ENCODE measurements at places on chromosomes 6 and 20.

GRCh38 chr20:63490416-63490815 is 8.5 kb downstream of the EEF1A2 start:
- no peak for DNase-seq

DNA sequence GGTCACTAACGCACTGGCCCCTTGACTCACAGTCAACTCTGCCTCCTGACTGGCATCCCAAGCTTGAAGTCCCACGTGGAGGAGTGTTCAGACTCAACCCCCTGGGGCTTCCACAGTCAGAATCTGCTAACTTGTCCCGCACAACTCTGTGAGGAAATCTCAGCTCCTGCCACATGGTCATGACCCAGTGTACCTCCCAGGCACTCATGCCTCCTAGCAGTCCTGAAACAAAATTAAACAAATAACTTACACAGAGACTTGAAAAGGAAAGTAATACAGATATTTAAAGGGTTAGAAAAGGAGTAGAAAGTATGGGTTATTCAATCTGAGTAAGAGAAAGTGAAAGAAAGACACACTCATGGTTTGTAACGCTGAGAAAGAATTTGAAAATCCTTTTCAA is 134.9 kb downstream of the GMDS start:
- no peak for DNase-seq

DNA sequence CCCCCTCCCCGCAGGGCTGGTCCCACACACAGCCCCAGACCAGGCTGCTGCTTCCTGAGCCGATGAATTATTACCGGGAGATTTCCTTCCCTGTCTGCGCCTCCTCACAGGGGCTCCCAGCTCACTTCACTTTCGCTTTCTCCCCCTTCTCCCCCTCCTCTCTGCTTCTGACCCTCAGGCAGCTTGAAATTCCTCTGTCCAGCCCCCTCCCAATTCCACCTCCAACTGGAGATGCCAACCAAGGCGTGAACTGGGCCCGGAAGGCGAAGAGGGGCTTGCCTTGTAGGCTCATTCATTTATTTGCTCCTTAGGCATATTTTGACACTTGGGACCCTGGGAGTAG is 1.7 kb upstream of the TCF15 start:
- DNase-seq: no peak

DNA sequence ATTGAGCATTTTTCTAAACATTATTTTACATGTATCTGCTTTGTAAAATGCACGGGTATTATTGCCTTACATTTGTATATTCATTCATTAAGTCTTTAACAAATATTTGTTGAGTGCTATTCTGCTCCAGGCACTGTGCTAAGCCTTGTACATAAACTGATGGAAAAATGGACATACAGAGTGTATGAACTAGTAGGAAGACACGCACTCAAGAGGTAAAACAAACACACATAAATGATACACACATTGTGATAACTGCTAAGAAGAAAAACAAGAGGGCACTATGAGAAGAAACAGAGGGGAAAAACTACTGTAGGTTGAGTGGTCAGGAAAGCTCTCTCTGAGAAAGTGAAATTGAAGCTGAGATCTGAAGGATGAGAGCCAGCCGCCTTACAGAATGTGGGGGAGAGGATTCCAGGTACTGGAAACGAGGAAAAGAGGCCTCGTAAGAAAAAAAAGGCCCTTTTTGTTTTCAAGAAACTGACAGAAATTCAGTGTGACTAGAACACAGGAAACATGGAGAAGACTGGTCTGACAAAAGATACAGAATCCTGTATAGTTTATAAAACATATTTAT is 117.5 kb downstream of the EYA4 start:
- no peak for DNase-seq

DNA sequence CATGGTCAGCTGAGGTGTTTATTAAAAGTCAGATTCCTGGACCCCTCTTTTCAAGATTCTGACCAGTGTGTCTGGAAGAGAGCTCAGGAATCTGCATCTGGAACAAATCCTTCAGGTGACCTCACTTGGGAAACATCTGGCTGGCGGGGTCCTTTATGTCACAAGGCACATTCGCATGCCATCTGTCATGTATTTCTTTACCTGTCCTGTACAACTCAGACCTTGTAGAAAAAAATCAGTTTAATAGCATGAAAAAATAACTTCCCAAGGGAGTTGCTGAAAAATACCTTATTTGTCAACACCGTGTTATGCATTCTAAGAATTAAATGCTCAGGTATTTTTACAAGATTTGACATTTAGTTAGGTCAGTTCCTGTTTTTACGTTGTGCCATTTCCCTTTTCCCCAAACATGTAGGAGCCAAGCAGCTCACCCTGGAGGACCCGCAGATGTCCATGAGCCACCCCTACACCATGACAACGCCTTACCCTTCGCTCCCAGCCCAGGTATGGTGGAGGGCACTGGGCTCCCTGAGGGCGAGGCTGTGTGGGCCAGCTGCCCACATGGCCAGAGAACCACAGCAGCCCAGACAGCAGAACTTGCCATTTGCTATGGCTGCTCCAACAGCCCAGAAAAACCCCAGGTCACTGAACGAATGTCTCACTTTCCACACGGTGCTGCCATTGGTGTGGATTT is 4.0 kb downstream of the IRF4 start:
- DNase-seq: no peak
